A549 treated with ZK216348 at 1 μM for 4 hours (cell line): ENCODE measurements at places on chromosomes 5 and 9. TPM values are rescaled to one million over a fixed set of nuclear protein-coding genes. Genes with fewer than 3 reads are reported as not detected.

The PRRX2 gene
- 3.6 to 12.5 TPM (median 11.3 TPM) in 5 replicates for total RNA-seq

The IFNK gene
- total RNA-seq, result not detected in 5 replicates

The TCF7 gene
- 10.0 to 14.9 TPM (median 13.3 TPM) in 5 replicates for total RNA-seq

The GPRIN1 gene
- total RNA-seq, result 7.3 to 10.8 TPM (median 10.2 TPM) in 5 replicates

The ANKDD1B gene
- 0.14 to 0.17 TPM in 2 of 5 replicates, not detected in the others for total RNA-seq

The PCDHGB2 gene
- 0.11 to 0.17 TPM (median 0.15 TPM) in 3 of 5 replicates, not detected in the others for total RNA-seq
